Peyer's patch (tissue), 4 donors: ENCODE measurements at places on chromosomes 6 and 20. TPM values are rescaled to one million over a fixed set of nuclear protein-coding genes. Genes with fewer than 3 reads are reported as not detected.
A peak's percentile ranks its signal among the peaks of the same experiment; 100 is the strongest.

The HS3ST5 gene
- total RNA-seq, result not detected

The ZNF341 gene
- 4.1 TPM for total RNA-seq

The RIPOR2 gene
- 5.8 TPM for total RNA-seq

The PPP1R3G gene
- total RNA-seq, result not detected

The IL17F gene
- not detected for total RNA-seq

The CYB5R4 gene
- total RNA-seq, result 13.0 TPM

The EXOC2 gene
- total RNA-seq, result 22.0 TPM

The HRH3 gene
- total RNA-seq, result not detected

- H3K4me1 ChIP-seq, result no peaks in the 10 kb centered on the region
- no peaks in the 10 kb centered on the region for H3K27me3 ChIP-seq
- H3K27ac ChIP-seq, result no peak overlapping the region
- no peak for DNase-seq
These were observed 79.4 kb downstream of the LIN28B start for GRCh38 chr6:105036351-105036750.

DNA sequence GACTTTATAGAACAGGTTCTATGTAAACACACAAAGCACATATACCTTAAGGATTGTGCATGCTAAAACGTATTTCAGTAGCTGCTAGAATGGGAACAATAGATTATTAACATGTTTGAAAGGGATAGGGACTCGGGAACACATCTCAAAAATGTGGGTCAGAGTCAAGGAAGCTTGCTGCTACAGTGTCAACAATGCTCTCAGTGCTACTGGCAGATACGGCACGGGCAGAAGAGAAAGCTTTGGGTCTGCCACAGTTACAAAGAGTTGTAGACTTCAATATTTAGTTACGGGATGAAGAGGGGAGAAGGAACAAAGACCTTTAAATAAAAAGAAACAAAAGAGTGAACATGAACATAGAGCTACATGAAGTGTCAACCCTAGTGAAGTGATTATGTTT, 170.5 kb downstream of the BACH2 start:
- no peaks in the 10 kb centered on the region for H3K4me1 ChIP-seq
- H3K27me3 ChIP-seq, result no peaks in the 10 kb centered on the region

- no peaks in the 10 kb centered on the region for H3K27me3 ChIP-seq
- DNase-seq, result no peak
- H3K36me3 ChIP-seq, result no peaks in the 10 kb centered on the region
- H3K4me1 ChIP-seq, result no peaks in the 10 kb centered on the region
These were observed 142.5 kb upstream of the SPACA1 start for GRCh38 chr6:87905101-87905641.

GRCh38 chr6:165800337-165800736, 137.3 kb upstream of the PDE10A start:
- no peaks in the 10 kb centered on the region for H3K36me3 ChIP-seq
- H3K4me3 ChIP-seq, result no peak overlapping the region
- H3K4me1 ChIP-seq, result no peaks in the 10 kb centered on the region
- H3K27ac ChIP-seq, result no peak overlapping the region
- DNase-seq, result no peak

GRCh38 chr20:13353261-13353945, 132.3 kb downstream of the ISM1 start:
- no peak overlapping the region for H3K4me3 ChIP-seq
- no peak overlapping the region for H3K27ac ChIP-seq
- H3K36me3 ChIP-seq, result no peaks in the 10 kb centered on the region
- H3K27me3 ChIP-seq, result no peaks in the 10 kb centered on the region
- H3K4me1 ChIP-seq, result no peaks in the 10 kb centered on the region
- no peak for DNase-seq

DNA sequence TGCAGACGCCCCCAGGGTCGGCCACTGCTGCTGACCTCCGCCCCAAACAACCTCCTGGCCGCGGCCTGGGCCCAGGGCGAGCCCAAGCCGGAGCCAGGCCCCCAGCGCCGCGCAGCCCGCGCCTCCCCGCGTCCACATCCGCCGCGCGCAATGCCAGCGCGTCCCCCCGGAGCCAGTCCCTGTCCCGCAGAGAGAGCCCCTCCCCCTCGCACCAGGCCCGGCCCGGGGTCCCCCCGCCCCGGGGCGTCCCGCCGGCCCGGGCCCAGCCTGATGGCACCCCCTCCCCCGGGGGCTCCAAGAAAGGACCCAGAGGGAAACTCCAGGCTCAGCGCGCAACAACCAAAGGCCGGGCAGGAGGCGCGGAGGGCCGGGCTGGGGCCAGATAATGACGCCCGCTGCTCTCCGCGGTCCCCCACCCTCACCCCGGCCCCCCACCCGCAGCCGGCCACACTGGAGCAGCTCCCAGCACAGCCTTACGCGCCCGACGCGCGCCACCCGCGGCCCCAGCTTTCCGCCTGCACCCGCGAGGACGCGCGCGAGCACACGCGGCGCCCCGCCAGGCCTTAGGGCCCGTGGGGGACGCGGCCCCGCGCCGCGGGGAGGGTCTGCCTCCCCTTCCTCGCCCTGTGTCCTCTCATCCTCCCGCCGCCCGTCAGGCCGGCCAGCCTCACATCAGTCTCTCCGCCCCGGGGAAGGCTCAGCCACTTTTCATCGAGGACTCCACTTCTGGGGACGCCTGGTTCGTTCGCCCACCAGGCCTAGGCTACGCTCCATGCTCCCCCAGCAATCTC, 12.9 kb upstream of the SLC22A7 start:
- DNase-seq, result peak; percentile 43
- no peaks in the 10 kb centered on the region for H3K4me1 ChIP-seq
- no peaks in the 10 kb centered on the region for H3K27me3 ChIP-seq
- H3K27ac ChIP-seq, result no peak overlapping the region
- H3K36me3 ChIP-seq, result no peaks in the 10 kb centered on the region

DNA sequence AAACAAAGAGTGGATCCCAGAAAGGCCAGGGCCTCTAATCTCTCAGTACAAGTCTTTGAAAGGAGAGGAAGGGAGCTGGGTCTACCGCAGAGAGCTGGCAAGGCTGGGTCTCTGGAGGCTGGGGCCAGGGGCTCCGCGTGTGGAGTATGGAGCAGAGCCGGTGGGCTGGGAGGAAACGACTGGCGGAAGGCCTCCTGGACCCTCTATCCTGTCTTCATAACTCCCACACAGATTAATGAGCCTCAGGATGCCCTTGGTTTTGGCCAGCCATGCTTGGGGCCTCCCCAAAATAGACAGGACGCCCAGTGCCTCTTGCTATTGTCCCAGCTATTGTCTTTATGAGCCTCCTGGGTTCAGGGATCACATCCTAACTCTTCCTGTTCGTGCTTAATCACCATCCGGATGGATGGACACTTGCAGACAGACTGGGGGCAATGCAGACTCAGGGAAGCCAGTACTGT, 306.4 kb downstream of the DHX35 start:
- H3K4me1 ChIP-seq, result no peaks in the 10 kb centered on the region
- H3K36me3 ChIP-seq, result no peaks in the 10 kb centered on the region

GRCh38 chr20:17747431-17747846, 47.7 kb downstream of the BANF2 start:
- no peak for DNase-seq
- H3K4me1 ChIP-seq, result no peaks in the 10 kb centered on the region
- H3K4me3 ChIP-seq, result no peak overlapping the region
- no peaks in the 10 kb centered on the region for H3K27me3 ChIP-seq

DNA sequence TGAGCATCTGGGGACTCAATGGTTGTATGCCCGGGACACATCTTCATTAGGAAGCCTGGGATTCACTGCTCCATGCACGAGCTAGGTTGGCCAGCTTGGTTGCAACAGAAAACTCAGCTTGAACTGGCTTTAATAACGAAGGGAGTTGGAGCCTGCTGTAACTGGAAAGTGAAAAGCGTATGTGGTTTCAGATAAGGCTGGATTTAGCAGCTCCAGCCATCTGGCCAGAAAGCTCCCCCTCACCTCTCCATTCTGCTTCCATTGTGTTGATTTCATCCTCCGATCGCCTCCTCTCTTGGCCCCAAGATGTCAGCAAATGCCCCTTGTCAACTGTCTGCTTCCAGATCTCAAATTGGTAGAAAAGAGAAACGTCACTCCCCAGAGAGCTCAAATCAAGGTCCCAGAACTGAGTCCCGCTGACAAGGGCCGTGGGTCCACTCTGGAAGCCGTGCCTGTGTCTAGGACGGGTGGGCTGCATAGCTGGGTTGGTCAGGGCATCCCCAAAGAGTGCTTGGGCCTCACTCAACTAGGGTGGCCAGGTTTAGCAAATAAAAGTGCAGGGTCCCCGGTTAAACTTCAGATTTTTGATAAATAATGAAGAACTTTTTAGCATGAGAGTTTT, 117.0 kb upstream of the PMEPA1 start:
- no peaks in the 10 kb centered on the region for H3K4me1 ChIP-seq
- no peak overlapping the region for H3K4me3 ChIP-seq
- H3K27ac ChIP-seq, result no peak overlapping the region
- no peak for DNase-seq

DNA sequence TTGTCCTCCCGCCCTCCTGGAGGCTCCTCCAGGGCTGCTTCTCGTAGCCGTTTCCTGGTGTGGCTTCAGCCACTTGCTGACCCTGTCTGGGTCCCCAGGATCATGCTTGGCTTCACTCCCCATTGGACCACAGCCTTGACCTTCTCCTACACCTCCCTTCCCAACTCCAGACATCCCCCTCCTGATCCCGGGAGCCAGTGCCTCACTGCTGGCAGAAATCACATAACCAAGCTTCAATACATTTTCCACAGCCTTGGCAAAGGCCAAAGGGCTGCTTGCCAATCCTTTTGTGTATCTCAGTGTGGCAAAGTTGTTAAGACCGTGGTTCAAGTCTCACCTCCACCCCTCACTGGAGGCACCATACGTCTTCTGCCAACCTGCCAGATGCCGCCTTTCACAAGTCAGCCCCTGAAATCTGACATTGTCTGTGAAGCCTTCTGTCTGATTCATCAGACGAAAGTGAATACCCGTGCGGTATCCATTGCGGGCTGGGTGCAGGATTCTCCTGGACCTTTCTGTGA, 60.1 kb downstream of the PHACTR3 start:
- H3K27ac ChIP-seq, result no peak overlapping the region
- no peaks in the 10 kb centered on the region for H3K27me3 ChIP-seq
- H3K36me3 ChIP-seq, result no peaks in the 10 kb centered on the region

- H3K4me1 ChIP-seq, result no peaks in the 10 kb centered on the region
- no peak for DNase-seq
- no peak overlapping the region for H3K4me3 ChIP-seq
- H3K27ac ChIP-seq, result no peak overlapping the region
These were observed 9.0 kb upstream of the AFDN start for GRCh38 chr6:167817729-167818128.

DNA sequence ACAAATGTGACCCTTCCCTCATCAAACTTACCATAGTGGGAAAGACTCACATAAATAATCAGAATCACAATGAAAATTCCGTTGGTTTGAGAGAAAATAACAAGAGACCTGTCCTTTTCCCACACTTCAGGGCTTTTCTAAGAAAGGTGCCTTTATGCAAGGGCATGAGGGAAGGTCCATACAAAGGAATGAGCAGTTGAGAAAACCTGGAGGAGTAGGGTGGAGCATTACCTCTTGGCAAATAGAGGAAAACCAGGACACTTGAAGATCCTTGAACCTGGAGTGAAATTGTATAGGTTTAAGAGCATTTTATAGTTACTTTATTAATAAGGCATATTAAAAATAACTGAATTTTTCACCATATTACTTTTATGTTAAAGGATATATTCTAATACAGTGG, 54.3 kb downstream of the UBR2 start:
- no peak overlapping the region for H3K27ac ChIP-seq
- no peaks in the 10 kb centered on the region for H3K4me1 ChIP-seq
- no peak for DNase-seq
- no peaks in the 10 kb centered on the region for H3K27me3 ChIP-seq

DNA sequence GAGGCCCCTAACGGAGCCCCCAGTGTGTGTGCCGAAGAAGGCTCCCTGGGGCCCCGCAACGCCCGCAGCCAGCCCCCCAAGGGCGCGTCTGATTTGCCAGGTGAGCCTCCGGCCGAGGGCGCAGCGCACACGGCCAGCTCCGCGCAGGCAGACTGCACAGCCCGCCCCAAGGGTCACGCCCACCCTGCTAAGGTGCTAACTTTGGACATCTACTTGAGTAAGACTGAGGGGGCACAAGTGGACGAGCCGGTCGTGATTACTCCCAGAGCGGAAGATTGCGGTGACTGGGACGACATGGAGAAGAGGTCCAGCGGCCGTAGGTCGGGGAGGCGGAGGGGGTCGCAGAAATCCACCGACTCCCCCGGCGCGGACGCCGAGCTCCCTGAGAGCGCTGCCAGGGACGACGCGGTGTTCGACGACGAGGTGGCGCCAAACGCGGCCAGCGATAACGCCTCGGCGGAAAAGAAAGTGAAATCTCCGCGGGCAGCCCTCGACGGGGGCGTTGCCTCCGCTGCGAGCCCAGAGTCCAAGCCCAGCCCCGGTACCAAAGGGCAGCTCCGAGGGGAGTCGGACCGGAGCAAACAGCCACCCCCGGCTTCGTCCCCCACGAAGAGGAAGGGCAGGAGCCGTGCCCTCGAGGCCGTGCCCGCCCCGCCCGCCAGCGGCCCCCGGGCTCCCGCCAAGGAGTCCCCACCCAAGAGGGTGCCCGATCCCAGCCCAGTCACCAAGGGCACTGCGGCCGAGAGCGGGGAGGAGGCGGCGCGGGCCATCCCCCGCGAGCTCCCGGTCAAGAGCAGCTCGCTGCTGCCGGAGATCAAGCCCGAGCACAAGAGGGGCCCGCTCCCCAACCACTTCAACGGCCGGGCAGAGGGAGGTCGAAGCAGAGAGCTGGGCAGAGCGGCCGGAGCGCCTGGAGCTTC, 117.0 kb downstream of the RTN4IP1 start:
- peaks cover 27% of the 10 kb centered on the region for H3K4me1 ChIP-seq
- peak overlapping the region; percentile 91 for H3K4me3 ChIP-seq
- no peaks in the 10 kb centered on the region for H3K36me3 ChIP-seq
- DNase-seq, result peak; percentile 94

GRCh38 chr6:22298475-22298890, 1.6 kb upstream of the PRL start:
- H3K4me3 ChIP-seq, result no peak overlapping the region
- no peaks in the 10 kb centered on the region for H3K27me3 ChIP-seq
- no peak overlapping the region for H3K27ac ChIP-seq
- no peak for DNase-seq

- H3K4me1 ChIP-seq, result no peaks in the 10 kb centered on the region
- no peaks in the 10 kb centered on the region for H3K27me3 ChIP-seq
- no peak for DNase-seq
- no peak overlapping the region for H3K4me3 ChIP-seq
- no peak overlapping the region for H3K27ac ChIP-seq
These were observed 61.4 kb downstream of the IL22RA2 start for GRCh38 chr6:137112067-137112355.
